ENCODE measurements at places on chromosomes 3 and 15.

DNA sequence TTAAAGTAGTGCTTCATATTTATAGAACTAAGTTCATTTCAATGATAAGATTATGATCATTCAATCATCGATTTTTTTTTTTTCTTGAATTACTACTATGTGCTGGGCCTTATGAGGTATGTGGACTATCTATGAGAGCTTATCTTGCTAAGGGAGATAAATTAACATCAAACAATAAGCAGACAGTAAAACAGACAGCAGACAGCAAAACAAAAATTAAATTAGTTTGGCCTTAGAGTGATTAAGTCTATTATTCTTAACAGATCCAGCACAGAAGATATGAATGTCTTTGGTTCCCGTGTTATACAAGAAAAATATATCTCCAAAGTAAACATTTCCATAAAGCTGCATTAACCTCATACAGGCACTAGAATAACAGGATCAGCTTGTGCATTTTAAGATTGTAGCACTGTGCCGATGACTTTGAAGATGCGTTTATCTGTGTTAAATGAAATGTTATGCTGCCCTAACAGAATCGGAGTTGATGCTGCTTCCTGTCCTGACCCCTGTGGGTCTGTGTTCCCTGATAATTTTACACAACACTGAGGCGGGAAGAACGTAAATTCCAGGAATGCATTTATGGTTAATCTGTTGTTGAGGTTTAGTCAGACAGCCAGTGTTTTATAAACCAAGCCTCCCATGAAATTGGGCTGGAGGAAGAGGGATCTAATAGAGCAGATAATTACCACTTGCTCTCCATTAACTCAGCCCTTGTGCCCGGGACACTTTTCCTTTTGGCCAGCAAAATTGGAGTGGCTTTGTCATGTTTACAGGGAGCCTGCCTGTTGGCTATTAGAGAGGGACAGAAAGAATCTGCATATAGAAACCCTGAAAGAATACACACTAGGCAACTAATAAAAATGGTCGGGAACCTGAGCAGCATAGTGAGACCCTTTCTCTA, 80.8 kb downstream of the GHSR start:
- no peak for DNase-seq

- DNase-seq = no peak
These were observed 2.1 kb downstream of the GRM2 start for GRCh38 chr3:51709004-51709420.

GRCh38 chr3:111588527-111588926, 6.6 kb downstream of the ZBED2 start:
- no peak for DNase-seq

- peak; percentile 53 for DNase-seq
These were observed at the start of gene OCA2 for GRCh38 chr15:28098766-28099554. Gene OCA2, minus strand, starts transcription at chr15:28099315. Its CDS starts 17,441 bp downstream, at chr15:28081874.

DNA sequence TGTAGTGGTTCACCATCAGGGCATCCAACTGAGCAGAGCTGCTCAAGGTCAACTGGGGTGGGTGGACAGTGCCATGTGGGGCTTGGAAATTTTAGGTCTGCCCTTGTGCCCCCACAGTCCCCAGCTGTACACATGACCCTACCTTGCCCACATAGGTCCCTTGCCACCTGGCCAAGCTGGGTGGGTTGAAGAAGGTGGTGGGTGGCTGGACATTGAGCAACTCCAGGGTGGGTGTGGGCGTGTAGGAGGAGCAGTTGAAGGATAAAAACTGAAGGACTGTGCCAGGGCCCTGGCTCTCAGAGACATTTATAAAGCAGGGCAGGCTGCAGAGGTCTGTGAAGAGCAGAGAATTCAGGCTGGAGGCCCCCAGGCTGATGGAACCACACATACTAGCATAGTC, 568 bp downstream of the CDHR4 start:
- no peak for DNase-seq

- no peak for DNase-seq
These were observed 18.7 kb downstream of the WWTR1 start for GRCh38 chr3:149639093-149639486.

DNA sequence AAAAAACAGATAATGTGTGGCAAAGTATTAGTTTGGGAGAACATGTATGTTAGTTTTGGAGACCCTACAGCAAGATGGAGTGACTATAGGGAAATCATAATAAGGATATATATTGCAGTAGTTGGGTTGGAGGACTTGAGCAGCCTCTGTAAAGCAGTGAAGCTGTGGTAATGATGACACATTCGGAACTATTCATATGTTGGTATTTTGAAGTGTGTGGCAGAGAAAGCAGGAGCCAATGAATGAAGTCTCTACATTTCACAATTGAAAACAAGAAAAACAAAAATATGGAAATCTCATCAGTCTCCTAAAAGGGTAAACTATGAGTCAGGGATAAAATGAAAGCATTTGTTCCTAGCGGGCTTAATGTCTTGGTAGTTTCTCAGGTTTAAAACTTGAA, 645.9 kb downstream of the OTOL1 start:
- DNase-seq = peak; percentile 42

DNA sequence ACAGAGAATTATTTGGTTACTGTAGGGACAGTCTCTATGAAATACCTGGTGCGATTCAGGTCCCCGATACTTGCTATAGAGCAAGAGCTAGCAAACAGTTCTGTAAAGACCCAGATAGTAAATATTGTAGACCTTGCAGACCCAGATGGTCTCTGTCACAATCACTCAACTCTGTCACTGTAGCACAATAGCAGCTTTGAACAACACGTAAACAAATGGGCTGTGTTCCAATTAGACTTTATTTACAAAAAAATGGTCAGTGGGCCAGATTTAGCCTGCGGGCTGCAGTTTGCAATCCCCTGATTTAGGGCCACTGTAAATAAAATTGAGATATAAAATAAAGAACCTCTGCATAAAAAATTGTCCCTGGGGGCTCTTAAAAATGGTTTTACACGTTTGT, 127.7 kb downstream of the SV2B start:
- no peak for DNase-seq

DNA sequence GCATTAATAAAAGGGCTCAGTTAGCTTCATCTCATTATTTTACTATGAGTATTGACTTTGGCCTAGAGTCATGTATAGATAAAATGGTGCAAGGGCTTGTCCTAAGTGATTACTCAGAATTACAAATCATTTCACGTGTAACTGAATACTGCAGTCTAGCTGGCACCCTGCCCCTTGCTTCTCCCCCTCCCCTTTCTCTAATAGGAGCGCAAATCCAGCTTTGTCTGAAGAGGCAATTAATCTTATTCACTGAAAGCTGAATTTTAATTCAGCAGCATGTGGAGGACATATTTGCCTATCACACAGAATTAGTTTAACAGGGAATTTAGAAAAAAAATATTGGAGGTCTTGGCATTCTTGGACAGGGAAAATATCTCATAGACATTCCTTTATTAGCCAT, 412.1 kb upstream of the DPH6 start:
- DNase-seq = no peak

DNA sequence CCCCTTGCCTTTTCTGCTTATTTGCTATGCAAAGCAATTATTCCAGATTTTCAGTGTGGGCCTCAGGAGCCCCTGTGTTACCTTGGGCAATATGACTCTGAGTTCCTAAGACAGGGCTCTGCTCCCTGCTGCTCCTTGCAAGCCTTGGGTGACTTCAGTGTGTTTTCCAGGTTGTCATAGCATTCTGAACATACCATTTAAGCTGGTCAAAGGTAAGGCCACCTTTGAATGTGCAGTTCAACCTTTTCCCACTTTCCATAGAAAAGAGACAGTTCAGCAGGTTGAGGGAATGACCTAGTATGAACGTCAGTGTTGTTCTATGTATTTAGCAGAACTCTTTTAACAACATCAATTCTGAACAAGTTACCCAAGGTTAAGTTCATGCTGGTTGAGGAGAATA, 302.2 kb downstream of the PTPRG start:
- DNase-seq = no peak

DNA sequence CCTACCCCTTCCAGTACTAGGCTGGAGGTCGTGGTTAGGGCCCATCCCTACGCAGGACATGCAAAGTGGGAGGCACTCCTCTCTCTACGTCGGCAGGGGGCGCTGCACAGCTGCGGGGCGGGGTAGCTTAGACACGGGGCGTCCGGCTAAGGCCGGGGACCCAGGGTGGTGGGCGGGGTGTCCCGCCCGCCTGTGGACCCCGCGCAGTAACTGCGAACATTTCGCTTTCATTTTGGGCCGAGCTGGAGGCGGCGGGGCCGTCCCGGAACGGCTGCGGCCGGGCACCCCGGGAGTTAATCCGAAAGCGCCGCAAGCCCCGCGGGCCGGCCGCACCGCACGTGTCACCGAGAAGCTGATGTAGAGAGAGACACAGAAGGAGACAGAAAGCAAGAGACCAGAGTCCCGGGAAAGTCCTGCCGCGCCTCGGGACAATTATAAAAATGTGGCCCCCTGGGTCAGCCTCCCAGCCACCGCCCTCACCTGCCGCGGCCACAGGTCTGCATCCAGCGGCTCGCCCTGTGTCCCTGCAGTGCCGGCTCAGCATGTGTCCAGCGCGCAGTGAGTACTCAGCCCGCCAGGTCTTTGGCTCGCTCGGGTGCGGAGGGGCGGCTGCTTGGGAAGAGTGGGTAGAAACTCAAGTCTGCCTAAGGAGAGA, at the start of gene IL12A:
IL12A (plus strand) TSS at position 219 of the 655 bp plus-strand sequence.
- peak; percentile 77 for DNase-seq

GRCh38 chr3:113643583-113643982, 52.9 kb downstream of the USF3 start:
- no peak for DNase-seq

- no peak for DNase-seq
These were observed 74.7 kb downstream of the CYP19A1 start for GRCh38 chr15:51263726-51264125.

GRCh38 chr3:136250903-136251460, 842 bp downstream of the PCCB start:
- peak; percentile 31 for DNase-seq

GRCh38 chr15:89770041-89770440, 6.1 kb upstream of the MESP2 start:
- DNase-seq = peak; percentile 59

DNA sequence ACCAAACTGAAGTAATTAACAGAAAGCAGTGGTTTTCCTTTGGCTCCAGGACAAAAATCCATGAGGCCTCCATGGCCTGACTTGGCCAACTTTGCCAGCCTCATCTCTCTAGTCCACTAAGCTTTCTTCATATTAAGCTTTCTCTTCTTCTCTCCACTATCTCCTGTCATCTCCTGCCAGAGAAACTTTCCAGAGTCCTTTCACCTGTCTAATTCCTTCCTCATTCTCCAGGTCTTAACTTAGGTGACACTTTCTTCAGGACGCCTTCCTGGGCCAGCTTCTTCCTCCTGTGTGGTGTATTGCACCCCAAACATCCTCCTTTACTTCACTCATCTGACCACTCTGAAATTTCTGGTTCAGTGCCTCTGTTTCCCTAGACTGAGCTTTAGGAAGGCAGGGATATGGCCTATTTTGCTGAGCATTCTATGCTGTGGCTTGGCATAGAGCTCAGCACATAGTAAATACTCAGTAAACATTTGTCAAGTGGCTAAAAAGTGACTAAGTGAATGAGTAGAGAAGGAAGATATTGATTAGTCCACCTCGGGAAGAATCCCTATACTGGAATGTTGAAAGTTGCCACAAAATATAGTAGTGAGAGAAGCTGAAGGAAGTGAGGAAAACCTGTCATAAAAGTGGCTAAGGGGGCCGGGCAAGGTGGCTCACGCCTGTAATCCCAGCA, 34.6 kb upstream of the IGF2BP2 start:
- no peak for DNase-seq

GRCh38 chr3:137761563-137762503, 2.3 kb upstream of the SOX14 start:
- no peak for DNase-seq

DNA sequence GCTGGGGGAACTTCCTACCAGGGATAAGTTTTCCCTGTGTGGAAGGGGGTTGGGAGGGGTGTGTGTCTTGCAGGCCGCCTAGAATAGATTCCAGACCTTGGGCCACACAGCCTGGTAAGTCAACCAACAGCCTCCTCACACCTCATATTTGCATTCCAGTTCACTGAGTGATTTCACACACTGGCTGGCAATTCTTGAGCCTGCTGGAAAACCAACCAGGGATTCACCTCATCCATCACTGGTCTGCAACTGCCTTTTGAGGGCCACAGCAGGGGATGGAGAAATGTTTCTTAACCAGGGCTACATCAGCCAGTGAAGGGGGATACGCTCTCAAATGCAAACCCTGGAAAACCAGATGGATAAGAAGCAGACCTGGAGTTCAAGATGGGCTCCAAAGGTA, 2.0 kb downstream of the FSTL1 start:
- DNase-seq = peak; percentile 80

DNA sequence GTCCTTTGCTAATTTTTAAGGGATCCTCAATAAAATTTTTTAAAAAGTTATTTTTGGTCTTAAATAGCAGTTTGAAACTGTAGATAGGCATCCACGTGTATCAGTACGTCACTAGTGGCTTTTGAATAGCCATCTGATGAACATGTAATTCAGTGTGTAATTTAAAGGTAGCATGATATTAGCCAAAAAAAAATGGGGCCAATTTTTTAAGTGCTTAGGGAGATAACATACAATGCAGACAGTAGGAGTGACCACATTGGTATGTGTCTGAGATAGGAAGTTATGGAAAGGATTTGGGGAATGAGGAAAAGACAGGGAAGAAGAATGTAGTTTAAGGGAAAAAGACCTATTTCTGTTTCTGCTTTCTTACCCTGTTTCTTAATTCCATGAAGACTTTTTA, 2.5 kb downstream of the AP4E1 start:
- DNase-seq = peak; percentile 11

GRCh38 chr3:136730595-136731273, 21.4 kb downstream of the STAG1 start:
- DNase-seq = no peak

- no peak for DNase-seq
These were observed 5.1 kb upstream of the VHL start for GRCh38 chr3:10136426-10137005.

- no peak for DNase-seq
These were observed 15.5 kb downstream of the GRM2 start for GRCh38 chr3:51722362-51722761.

DNA sequence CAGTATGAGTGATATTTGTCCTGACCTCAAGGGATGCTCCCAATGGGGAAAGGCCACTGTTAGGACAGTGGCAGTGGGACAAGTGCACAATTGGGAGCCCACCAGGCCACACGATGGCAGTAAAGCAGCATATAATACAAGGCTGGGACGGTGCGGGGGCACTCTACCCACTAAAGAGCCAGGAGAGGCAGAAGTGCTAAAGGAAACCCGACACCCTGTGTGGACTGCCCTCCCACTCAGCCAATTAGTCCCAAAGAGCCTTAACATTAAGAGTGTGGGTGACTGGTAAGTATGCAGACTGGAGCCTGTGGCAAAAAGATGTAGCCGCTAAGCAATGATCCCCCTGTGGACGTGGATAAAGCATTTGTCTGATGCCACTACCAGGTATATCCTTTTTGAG, 8.2 kb upstream of the ZNF589 start:
- DNase-seq = peak; percentile 80

DNA sequence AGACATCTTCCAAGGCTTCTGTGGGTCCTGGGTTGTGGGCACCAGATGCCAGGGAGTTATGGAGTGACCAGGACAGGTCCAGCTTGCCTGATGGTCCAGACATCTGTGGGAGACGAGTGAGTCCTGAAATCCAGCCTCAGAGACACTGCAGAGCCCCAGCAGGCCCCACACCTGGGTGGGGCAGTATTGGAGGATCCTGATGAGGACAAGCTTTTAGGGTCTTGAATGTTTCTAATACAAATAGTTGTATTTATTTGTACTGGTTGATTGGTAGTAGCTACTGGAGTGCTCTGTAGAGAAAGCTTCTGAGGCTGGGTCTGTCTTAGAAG, 67.5 kb upstream of the PRR23C start:
- no peak for DNase-seq

- peak; percentile 69 for DNase-seq
These were observed 46.1 kb downstream of the AMOTL2 start for GRCh38 chr3:134328147-134328591.
